Stimulated activated CD8-positive, alpha-beta memory T cell treated with anti-CD3 and anti-CD28 coated beads, Interleukin-15, amount 100 ng/mL, for 24 hours (primary cell): ENCODE measurements at places on chromosomes 11 and 22.

DNA sequence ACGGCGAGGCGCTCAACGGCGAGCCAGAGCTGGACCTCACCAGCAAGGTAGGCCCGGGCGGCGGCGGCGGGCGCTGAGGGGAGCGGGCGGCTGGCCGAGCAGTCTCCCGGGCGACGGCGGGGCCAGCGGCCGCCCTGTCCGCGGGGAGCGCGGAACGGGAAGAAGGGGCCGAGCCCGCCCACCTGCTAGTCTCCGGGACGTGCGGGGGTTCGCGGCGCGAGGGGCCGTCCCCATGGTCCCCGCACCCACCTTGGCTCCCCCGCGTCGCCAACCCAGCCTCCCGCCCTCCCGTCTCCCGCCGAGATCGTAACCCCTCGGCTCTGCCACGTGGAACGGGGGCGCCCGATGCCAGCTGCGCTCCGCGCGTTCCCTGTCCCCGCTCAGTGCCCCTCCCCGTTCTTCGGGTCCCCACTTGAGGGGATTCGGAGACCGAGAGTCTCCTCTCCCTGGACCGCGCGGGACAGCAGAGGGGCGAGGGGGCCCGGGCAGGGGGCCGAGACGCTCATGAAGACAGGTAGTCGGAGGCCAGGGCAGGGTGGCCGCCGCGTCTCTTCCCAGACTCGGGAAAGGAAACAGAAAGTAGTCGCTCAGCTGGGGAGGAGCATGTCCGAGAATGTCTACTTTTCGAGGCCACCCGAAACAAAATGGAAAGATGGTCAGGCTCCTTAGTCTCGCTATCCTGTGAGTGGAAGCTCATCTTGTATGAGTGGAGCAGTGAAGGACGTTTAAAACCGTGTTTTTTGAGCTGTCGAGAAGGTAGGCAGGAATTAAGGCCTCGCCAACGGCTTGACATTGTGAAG is 557 bp downstream of the GTPBP1 start:
- DNase-seq: no peak

DNA sequence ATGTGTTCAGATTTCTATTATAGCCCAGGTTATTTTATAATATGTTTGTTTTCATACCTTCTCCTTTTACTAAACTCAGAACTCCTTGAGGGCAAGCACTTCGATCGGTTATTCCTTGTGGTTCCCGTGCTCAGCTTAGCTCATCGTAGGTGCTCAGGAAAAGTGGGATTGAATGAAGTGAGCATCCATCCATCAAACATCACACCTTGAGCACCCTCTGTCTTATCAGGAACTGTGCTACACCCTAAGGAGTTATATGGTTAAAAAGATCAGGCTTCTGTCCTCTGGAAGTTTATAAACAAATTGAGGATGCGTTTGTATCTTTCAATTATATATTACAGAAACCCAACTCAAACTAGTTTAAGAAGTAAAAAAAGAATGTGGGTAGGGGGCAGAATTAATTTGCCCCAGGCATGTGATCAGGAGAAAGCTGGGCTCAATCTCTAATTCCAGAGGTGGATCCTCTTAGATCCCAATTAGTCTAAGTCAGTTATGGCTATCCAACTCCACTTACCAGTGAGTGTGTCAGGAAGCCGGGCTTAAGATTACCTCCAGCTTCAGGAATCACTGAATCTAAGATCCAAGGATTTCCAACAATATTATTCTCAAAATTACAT is 59.9 kb upstream of the RRAS2 start:
- no peak for DNase-seq

GRCh38 chr22:25085156-25085555 is 114.5 kb upstream of the CRYBB3 start:
- DNase-seq: no peak

DNA sequence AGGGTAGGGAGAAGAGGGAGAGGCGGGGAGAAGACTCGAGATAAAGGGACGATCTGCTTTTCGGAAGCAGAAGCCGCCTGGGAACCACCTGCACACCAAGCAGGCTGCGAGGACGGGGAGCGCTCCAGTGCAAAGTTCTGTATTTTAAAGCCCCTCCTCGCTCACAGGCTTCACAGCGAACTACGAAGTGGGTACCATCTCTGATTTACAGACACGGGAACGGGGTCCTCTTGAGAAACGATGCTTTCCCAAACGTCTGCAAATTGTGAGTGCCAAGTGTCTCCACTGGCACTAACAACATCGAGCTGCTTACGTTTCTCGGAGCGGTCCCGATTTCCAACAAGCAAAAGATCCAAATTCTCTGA is 700 bp upstream of the STX3 start:
- DNase-seq: peak; percentile 5

DNA sequence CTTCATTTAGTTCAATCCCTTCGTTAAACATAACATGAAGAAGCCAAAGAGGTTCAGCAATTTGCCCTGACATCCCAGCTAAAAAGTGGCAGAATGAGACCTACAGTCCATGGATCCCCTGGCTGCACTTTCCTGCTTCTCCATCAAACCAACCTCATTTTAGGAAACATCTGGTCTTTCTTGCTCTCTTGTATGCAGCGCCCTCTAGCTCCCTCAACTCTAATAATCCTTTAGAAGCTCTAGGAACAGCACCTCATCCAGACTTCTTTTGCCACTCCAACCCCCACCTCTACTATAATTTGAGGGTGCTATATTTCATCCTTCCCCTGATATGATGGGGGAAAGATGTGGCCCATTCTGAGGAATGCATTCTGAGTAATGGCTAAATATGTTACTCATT is 7.4 kb downstream of the CNTF start:
- DNase-seq: no peak

GRCh38 chr11:64331569-64332371 is 8.2 kb upstream of the CCDC88B start:
- no peak for DNase-seq

DNA sequence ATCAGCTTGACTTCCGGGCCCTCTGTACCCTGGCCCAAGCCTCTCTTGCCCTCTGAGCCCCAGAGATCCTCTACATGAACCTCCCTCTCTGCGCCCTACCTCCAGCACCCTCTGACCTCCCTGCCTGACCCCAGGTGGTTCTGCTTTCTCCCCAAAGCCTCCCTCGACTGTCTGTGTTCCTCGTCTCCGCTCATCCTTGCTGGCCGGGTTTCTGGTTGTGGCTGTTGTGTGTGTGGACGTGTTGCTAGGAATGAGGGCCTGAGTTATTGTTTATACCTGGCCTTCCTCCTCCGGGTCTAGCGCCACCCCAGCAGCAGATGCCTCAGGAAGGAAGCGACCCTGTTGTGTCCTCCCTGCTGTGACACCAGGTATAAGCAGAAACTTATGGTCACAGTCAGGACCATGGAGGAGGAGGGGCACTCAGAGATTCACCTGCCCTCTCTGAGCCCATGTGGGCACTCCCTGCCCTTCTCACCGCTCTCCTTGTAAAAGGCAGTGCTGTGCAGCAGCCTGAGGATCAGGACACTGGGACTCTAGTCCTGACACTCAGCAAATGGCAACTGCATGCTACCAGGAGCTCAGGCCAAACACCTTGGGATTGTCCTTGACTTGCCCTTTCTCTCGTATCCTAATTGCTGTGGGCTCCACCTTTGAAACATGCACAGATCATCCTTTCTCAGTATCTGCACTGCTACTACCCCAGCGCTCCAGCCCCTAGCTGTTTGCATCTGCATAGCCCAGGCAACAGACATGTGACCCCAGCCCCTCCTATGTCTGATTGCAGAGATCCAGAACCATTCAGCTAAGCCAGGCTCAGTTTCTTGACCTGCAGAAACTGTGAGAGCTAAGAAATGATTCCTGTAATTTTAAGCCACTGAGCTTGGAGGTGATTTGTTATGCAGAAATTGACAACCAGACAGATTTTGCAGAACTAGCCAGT is 140.1 kb downstream of the ST3GAL4 start:
- DNase-seq: no peak

DNA sequence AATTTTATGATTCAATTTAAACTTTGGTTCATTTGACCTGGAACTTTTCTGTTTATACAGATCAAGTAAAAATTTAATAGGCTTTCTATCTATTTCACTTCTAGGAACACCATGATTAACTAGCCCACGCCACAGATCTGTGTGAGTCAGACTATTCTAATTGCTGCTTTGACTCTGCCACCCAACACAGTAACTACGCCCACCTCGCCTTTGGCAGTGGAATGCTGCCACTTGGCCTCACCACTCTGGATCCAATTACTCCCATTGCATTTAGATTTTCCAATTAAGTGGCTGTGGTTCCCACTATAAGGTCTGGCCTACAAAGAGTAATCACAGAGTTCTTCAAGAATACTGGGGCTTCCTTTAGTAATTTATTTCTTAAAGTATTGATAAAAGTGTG is 46.6 kb upstream of the LIN7C start:
- DNase-seq: no peak

- DNase-seq: no peak
Measured at GRCh38 chr11:47586098-47586855, at the start of gene FAM180B. Gene FAM180B, plus strand, starts transcription at chr11:47586678. Its CDS starts 91 bp downstream, at chr11:47586769.

- no peak for DNase-seq
Measured at GRCh38 chr22:25085930-25086901, 113.4 kb upstream of the CRYBB3 start.

DNA sequence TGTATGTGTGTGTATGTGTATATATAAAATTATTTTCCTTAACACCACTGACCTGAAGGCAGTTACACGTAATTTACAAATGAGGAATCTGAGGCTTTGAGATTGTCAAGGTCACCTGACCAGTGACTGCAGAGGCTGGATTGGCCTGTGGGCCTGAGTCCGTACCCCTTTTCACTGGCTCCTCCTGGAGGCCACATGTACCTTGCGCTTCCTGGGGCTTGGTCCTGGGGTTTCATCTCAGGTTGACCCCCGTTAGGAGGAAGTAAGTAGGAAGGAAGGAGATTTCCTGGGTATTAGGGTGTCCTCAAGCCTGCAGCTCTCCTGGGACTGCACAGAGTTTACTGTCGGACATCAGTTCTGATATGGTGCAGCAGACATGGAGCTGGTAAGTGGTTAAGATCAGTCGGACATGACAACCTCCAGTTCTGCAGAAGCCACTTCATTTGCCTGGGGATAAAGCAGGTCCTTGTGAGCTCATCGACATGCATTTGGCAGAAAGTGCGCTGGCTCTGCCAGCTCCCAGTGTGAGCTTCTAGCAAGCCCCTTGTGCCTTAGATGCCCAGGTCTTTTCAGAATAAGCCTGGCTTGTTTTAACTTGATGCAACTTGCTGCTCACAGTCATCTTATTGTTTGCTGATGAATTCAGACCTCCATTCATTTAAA is 36.6 kb downstream of the ST3GAL4 start:
- DNase-seq: no peak

- DNase-seq: no peak
Measured at GRCh38 chr11:132349811-132350733, 979.7 kb downstream of the NTM start.

DNA sequence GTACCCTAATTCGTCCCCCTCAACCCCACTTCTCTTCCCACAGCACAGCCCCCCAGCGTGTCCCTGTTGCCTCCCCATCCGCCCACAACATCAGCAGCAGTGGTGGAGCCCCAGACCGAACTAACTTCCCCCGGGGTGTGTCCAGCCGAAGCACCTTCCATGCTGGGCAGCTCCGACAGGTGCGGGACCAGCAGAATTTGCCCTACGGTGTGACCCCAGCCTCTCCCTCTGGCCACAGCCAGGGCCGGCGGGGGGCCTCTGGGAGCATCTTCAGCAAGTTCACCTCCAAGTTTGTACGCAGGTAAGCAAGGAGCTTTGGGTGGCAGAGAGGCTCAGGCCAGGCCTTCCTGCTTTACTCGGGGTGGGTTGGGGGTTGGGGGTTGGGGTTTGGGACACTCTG is 12.2 kb downstream of the RCOR2 start:
- no peak for DNase-seq

- no peak for DNase-seq
Measured at GRCh38 chr11:12003336-12003735, 5.1 kb downstream of the DKK3 start.

DNA sequence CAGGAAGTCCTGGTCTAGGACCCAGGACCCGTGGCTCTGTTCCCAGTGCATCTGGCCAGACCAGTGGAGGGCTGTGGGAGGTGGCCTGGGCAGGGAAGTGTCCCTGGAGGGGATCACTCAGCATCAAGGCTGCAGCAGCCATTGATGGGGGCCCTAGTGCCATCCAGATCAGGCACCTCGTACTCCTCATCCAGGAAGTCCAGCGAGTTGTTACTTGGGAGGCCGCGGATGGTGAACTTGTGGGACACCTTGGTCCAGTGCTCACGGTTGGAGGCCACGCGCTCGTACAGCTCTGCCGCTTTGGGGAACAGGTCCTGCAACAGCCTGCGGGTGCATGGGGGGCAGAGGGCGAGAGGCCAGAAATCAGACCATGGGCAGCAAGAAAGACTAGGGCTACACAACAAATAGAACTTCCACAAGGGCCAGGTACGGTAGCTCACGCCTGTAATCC is 96.9 kb downstream of the PDE2A start:
- no peak for DNase-seq

DNA sequence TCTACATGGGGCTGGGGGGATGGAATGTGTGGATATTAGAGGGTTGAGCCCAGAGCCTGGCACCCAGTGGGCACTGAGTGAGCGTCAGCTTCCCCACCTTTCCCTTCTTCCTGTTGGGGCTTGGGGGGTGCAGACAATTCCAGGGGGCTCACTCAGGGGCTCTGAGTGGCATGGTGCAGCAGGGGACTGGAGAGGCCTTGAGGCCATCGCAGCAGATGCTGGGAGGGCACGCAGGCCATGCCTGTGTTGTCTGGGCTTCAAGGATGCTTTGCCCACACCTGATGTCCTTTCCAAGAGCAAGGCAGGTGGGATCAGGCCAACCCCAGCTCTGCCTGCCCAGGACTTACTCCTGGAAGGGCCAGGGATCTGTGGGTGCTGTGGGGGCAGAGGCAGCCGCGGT is 11.2 kb upstream of the TTLL12 start:
- no peak for DNase-seq

GRCh38 chr11:135073381-135073780 is 661.3 kb upstream of the B3GAT1 start:
- DNase-seq: no peak

DNA sequence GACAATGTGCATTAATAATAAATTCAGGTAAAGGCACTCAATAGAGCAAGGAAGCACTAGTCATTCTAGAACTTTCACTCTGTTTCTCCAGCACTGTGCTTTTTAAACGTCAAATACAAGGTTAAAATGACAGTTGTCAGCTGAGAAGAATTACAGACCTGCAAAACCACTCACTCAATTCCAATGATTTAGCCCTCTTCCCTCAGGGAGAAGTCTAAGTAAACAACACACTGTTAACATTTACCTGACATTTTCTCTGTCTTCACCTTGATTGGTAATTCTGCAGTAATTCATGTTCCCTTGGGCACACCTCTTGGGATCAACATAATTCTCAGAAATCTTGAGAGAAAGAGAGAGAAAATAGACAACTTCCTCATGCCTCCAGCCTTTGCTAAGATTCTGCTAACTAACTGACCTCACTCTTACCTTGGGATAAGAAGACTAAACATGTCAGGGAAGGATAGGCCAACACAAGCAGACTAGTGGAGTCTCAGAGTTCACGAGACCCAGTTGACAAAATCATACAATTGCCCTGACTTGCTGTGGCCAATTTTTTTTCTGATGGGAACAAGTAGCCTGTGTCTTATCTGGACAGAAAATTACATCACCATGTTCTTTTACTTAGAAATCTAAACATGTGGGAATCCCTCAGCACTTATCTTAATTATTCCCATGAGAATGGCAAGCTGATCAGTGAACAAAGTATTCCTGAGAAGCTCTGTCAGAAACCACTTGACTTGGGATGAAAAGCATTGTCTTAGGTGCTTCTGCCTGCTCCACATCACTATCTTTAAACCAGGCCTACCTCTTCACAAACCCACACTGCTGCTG is 516.8 kb upstream of the FAT3 start:
- no peak for DNase-seq

GRCh38 chr11:36703055-36703404 is 105.0 kb upstream of the RAG2 start:
- DNase-seq: no peak
